ENCODE measurements at places on chromosomes 7 and 10.

DNA sequence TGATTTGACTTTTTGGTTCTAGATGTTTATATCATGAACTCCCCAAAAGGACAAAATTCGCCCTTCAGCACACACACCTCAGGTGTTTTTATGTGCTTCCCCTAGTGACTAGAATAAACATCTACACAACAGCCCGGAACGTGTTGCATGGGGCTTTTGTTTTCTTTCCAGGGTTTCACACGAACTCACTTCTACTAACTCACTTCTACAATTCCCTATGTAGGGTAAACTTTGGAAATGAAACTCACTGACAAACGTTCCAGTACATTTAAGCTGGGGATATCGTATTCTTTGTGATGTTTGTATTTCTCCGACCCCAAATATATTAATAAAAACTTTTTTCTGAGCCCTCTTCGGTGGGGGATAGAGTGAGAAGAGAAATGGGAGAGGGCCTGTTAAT, 1.4 kb downstream of the TRA2A start:
- peak; percentile 70 for DNase-seq

DNA sequence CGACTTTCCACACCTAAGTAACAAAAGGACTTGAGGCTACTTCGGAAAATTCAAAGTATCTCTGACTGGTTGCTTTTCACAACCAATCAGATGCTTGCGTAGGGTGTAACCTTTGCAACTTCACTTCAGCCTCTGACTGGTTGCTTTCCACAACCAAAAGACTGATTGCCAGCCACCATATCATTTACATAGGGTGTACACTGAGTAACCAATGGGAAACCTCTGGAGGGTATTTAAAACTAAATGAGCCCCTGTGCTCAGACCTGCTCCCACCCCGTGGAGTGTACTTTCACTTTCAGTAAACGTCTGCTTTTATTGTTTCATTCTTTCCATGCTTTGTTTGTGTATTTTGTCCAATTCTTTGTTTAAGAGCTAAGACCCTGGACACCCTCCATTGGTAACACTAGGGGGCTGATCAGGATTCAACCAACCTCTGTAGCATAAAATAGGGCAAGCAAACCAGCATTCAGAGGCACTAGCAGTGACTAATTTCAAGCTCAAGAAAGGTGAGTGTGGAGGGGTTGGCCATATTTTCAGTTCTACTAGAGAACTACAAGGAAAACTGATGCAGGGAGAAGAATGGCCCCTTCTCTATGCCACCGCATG, 390.8 kb downstream of the POM121L12 start:
- DNase-seq: no peak

DNA sequence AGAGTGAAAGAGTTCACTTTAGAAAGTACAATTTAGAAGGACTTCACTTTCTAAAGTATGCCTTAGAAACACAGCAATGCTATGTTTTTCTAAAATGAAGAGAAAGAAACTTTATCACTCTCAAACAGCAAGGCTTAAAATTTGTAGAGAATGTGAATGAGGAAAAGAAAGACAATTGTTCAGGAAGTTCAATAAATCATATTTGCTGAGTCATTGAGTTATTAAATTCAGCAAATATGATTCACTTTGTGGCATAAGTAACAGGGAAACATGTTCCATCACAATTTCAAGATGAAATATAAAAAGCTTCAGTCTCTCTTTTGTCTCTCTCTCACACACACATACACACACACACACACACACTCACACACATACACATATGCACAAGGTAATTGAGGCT, 187.9 kb downstream of the PCDH15 start:
- no peak for DNase-seq

GRCh38 chr10:46549171-46550075, 7.0 kb downstream of the GPRIN2 start:
- DNase-seq: no peak

DNA sequence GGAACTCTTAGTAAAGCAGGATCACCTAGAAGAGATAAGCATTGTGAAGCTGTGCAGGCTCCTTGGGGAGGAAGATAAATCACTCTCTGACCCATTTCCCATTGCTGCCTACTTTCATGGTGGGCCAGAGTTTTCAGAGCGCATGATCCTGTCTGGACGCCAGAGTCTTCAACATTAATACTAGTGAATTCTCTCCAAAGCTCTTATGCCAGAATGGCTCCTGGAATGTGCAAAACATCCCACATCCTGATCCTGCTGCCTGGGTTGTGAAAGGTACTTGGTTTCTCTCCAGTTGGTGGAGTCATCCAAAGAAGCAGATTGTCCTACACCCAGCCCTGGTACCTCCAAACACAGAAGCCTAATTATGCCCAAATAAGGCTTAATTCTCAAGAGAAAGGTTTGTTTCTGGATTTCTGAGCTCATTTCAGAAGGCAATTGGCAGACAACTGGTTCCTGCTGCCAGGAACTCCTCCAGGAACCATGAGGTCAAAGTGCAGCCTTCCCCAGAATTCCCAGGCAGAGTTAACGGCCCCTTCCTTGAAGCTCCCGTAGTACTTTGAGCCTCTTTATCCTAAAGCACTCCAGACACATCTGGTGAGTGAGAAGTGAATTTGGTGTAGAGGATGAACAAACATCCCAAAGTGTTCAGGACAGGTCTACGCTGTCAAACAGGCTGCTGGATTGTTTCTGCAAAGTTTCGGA, 495.2 kb downstream of the PLXNA4 start:
- no peak for DNase-seq

DNA sequence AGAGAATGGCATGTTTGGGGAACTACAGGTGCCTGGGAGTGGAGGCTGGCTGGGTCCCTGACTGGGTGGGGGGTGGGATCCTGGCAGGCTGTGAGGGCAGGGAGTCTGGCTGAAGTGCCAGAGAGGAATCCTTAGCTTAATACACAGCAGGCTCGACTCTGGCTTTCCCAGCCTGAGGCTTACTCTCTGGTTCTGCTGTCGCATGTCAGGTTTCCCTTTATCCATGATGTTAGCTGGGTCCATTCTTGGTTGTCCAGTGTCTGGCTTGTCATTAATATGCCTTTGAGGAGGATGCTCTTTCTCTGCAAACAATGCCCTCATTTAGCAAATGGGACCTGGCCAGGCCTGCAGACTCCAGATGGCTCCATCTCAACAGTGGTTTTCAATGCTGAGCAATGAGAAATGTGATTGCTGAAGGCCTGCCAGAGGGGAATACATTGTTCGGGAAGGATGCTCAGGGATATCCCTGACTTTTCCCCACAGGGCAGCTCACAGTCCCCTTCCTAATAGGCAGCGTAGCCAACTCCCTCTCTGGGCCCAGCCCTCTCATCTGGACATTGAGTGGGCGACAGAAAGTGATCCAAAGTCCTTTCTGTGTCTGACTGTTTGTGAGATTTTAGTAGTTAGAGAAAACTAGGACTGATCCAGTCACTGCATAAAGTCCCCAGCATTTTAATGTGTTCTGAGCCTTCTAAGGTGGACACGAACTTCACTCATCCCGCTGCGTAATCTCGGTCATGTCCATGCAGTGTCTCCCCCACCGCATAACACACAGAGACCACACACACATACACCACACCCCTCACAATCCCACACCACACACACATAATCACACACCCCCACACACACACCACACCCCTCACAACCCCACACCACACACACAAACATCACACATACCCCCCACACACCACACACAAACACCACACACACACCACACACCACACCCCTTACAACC, 124.9 kb downstream of the ANLN start:
- DNase-seq: peak; percentile 7

- no peak for DNase-seq
Observed at GRCh38 chr10:52308251-52309031, 5.6 kb upstream of the DKK1 start.

- DNase-seq: no peak
Observed at GRCh38 chr7:36301914-36302771, 87.5 kb upstream of the ANLN start.

DNA sequence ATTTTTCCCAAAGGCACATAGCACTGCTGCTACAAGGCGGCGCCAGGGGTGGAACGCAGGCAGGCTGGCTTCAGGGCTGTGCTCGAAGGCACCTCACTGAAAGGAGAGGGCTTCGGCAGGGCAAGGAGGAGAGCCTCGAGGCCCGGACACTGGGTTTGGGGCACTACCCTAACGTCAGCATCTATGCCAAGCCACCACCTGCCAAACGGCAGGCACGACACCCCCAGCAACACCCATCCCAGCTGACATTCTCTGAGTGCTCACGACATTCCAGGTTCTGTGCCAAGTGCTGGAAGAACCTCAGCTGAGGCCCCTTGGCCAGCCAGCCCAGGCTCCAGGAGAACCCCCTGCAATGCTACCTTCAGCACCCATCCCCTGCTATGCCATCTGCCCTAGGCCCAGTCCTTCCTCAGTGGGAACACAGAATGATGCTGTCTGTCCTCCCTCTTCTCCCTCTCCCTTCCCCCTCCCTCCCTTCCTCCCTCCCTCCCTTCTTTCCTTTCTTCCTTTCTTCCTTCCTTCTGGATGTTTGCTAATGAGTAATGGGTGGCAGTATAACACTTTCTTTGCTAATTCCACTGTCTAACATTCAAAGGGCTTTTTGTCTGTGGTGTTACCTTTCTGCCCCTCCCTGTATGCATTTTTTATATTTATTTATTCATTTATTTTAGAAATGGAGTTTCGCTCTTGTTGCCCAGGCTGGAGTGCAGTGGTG, 24.3 kb downstream of the ZCCHC24 start:
- no peak for DNase-seq

All from CD4-positive, alpha-beta T cell treated with Interleukin-4 for 1 hour (primary cell).